ENCODE measurements at places on chromosomes 3 and 15. TPM values are rescaled to one million over a fixed set of nuclear protein-coding genes. Genes with fewer than 3 reads are reported as not detected.

DNA sequence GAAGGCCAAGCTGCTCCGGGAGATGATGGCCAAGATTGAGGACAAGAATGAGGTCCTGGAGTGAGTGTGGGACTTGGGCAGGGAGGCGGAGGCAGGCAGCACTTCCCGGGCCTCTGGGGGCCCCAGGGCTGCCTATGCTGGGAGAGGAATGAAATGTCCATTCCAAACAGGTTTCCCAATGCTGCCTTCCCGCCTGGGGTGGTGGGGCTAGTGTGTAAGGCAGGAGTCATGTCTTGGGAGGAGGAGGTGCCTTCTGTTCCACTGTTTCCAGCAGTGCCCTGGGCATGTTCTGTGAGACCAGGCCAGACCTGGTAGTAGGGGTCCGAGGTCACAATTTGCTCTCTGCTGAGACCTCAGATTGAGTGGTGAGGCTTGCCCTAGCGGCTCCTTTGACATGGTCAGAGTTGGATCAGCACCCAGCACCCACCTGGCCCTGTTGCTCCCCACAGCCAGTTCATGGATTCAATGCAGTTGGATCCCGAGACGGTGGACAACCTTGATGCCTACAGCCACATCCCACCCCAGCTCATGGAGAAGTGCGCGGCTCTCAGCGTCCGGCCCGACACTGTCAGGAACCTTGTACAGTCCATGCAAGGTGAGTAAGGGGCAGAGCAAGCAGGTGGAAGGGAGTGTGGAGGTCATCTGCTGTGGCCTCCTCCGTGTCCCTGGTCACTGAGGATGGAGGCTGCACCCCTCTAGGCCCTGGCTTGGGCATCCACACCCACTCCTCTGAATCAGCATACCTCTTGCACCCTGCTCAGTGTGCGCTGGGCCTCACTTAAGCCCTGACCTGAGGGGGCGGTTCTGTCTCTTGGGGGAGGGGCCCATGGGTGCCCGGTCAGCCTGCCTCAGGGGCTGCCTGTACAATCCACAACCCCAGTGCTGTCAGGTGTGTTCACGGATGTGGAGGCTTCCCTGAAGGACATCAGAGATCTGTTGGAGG is 27.3 kb downstream of the PTPN23 start:
- H3K36me3 ChIP-seq: peaks cover 34% of the 10 kb centered on the region
- no peak overlapping the region for H3K27ac ChIP-seq
- no peak for DNase-seq
- no peaks in the 10 kb centered on the region for H3K27me3 ChIP-seq

LTF gene
- total RNA-seq: not detected

GRCh38 chr3:14926592-14926991 is 20.8 kb upstream of the NR2C2 start:
- DNase-seq: no peak
- no peaks in the 10 kb centered on the region for H3K27me3 ChIP-seq
- H3K27ac ChIP-seq: no peak overlapping the region
- H3K36me3 ChIP-seq: no peaks in the 10 kb centered on the region
- no peak overlapping the region for H3K4me3 ChIP-seq
- peaks cover 4% of the 10 kb centered on the region for H3K4me1 ChIP-seq

DUOXA2 gene
- not detected for total RNA-seq

CILP gene
- total RNA-seq: 0.04 TPM

GRCh38 chr3:104632947-104633346 is 733.8 kb upstream of the ALCAM start:
- H3K4me3 ChIP-seq: no peak overlapping the region
- no peak overlapping the region for H3K27ac ChIP-seq
- peaks cover 38% of the 10 kb centered on the region for H3K36me3 ChIP-seq

FES gene
- total RNA-seq: 6.5 TPM
